NCI-H446 (cell line): ENCODE measurements at places on chromosomes 11 and 22.

DNA sequence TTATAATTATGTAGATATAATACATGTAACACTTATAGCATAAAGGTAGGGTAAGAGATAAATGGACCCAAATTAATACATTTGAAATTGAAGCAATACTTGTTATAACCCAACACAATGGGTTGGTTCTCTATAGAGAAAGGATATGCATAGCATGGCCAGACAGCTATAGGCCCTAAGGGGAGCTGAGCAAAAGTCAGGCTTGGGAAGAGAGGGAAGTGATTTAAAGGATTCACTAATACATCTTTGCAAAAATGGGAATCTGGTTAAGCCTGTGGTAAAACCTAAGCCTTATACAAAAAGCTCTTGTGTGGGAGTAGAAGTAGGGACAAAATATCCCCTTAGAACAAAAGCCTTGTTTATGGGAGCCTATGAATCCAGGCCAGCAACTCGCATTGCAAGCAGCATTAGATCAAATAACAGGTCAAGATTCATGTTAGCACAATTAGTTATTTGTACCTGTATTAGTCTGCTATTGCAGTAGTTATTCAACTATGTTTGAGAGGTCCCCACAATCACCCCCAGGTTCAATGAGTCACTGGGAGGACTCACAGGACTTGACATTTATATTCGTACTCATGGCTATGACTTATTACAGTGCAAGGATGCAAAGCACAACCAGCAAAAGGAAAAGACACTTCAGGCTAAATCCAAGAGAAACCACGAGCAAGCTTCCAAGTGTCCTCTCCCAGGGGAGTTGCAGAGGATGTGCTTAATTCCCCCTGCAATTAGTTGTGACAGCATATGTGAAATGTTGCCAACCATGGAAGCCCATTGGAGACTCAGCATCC, 144.7 kb upstream of the LMO1 start:
- DNase-seq: no peak

DNA sequence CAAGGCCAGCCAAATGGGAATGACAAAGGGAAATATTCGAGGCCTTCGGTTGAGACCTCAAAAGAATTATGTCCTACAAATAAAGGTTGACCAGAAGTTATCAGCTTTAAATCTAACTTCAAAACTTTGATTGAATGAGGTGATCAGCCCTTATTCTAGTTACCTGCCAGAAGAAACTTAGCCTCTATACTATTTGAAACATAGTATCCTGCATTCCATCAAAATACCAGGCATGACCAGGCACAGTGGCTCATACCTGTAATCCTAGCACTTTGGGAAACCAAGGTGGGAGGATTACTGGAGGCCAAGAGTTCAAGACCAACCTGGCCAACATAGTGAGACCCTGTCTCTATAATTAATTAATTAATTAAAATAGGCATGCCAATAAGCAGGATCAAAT, 44.3 kb upstream of the ADORA2A start:
- no peak for DNase-seq

GRCh38 chr11:8056810-8057463, 24.1 kb upstream of the TUB start:
- DNase-seq: no peak

DNA sequence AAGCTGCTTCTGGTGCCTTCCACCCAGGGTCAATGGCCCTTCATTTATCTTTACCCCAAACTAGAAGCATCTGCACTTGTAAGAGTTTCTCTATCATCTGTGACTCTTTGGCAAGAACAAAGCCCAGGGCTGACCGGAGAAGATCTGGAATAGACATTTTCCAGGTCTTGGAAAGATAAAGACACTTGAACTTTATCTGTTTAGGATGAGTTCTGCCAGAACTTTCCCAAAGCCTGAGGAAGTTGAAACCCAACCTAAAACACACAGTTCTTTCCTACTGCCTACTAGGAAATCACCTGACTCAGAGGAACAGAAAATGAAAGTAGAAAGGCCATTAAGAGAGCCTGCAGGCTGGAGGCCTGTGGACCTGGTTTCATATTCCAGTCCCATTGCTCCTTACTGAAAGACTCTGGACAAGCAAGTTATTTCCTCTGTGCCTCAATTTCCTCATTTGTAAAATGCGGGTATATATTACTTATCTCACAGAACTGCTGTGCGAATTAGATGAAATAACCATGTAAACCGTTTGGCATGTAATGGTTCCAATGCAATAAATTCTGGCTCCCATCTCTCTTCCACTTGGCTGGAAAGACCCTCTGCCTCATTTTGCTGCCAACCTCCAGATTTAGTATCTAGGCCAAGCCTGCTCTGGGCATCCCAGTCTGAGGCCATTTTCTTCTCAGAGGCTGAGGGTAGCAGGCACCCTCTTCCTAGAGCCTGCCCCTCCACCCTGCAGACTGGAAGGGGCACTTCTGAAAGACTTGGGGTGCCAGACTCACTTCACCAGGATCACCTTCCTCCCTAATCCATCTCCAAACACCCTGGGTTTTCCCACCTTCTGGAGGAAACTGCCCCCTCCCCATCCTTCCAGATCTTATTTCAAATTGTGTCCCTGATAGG, 1.2 kb downstream of the UBE2L6 start:
- no peak for DNase-seq

DNA sequence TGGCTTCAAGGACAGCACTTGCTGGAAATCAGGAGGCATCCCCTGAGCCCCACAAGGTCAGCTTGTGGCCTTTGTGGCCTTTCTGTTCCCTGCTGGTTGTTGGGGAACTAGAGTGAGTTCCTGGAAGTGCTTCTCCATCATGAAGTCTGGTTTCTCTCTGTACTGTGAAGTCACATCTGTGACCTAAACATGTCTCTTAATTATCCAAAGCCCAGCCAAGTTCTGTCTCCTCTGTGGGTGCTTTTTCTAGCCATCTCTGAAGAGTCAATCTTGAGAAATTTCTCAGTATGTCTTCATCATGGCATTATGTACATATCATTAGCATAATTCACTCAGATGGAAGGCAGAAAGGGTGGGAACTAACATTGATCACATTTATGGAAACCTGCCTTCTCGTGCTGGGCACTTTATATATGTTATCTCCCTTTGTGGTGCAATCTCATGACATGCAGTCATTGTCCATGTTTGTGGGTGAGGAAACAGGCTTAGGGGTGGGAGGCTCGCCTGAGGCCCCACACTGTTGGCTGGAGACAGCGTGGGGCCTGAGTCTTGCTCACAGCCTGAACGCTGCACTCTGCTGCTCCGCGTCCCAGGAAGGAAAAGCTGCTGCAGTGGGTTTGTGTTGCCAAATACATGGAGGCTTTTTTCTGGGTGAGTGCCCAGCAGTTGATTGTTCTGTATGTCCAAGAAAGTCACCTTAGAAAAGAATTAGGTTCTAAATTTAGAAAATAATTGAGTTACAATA, 24.6 kb downstream of the IGHMBP2 start:
- DNase-seq: no peak

GRCh38 chr11:46026606-46027293, 94.5 kb downstream of the PHF21A start:
- DNase-seq: no peak

GRCh38 chr11:117334896-117335295, 7.2 kb downstream of the CEP164 start:
- DNase-seq: no peak

DNA sequence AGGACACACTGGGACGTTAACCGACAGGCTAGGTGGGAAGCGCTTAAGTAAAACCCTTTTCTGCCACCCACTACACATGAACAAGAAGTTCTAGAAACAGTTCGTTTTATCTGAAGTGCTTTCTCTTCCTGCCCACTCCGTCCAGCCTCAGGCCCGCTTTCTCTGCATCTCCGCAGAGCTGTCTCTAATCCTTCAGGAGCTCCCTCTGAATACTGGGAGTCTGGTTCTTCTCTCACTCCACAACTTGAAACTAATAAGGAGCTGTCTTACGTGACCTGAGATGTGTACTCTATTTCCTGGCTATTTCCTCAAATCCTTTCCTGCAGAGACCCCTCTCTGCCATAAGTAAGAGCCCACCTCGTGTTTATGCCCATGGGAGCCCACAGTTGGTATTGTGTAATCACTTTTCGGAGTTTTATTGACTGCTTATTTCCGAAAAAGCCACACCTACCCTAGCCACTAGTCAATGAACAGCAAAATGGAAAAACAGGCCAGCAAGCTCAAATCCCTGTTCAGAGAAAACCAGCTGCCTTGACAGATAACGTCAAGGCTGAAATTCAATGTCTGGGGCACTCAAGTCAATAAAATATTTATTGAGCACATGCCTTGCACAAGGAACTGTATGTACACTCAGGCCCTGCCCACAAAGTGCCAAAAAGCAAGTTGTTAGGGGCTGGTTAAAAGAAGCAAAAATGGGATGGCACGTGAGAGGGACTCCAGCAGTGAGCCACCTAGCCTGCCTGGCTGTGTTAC, 4.9 kb downstream of the PC start:
- no peak for DNase-seq

GRCh38 chr22:49255154-49255553, 572.5 kb downstream of the BRD1 start:
- no peak for DNase-seq

GRCh38 chr11:13984616-13985450, 22.3 kb downstream of the SPON1 start:
- no peak for DNase-seq

GRCh38 chr11:84608837-84609196, 1018.3 kb downstream of the DLG2 start:
- no peak for DNase-seq

GRCh38 chr11:44964526-44965209, 14.0 kb upstream of the TP53I11 start:
- no peak for DNase-seq

DNA sequence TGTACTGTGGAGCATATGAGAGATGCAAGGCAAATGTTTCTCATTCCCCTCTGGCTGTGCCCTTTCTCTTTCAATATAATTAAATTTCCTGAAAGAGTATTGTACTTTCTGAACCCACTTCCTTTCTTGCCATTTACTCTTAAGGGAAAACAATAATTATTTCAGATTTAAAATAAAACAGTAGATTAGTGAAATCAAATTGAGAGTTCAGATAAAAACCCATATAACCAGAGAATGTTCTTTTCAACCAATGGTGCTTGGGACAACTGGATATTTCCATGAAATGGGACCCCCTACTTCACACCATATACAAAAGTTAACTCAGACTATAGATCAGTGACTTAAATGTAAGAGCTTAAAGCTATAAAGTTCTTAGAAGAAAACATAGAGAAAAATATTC, 26.1 kb upstream of the DLAT start:
- DNase-seq: no peak

GRCh38 chr11:100759856-100760255, 72.8 kb downstream of the ARHGAP42 start:
- DNase-seq: no peak

DNA sequence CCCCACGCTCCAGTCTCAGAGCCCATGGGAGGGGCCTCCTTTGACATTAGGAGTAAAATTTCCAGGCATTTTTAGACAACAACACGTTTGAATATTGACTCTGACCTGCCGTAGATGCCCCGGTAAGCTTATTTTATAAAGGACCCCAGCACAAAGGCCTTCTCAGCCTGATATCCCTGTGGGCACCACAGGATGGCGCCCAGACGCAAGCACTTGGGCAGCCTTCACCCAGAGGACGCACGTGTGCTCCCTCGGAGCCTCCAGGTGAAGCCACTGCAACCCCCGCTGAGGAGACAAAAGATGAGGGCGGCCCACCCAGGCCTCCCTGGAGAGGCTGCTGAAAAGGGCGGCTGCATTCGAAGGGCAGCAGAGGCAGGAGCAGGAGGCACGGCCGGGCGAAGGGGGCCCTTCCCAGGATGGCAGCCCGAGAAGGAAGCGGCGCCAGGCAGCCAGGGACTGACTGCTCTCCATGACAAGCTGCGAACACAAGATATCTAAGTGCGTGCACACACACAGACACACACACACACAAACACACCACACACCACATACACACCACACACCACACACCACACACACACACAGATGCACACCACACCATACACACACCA, 15.2 kb upstream of the TH start:
- no peak for DNase-seq

DNA sequence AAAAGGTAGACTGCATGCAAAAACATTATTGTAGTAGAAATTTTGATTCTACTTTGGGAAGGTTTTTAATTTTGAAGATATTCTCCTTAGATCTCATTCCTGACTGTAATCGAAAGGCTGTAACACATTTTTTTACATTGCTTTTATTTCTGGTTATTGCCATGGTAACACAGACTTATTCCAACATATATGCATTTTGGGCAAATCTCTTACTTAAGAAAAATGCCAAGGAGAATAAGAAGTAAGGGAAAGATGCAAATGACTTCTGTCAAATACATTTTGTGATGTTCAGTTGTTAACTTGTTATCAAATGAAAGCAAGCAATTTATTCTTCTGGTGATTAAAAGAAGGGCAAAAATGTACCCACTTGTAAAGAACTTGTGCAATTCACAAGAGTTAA, 267.5 kb downstream of the AASDHPPT start:
- DNase-seq: no peak

GRCh38 chr11:30344085-30344484, 21.2 kb downstream of the ARL14EP start:
- no peak for DNase-seq

DNA sequence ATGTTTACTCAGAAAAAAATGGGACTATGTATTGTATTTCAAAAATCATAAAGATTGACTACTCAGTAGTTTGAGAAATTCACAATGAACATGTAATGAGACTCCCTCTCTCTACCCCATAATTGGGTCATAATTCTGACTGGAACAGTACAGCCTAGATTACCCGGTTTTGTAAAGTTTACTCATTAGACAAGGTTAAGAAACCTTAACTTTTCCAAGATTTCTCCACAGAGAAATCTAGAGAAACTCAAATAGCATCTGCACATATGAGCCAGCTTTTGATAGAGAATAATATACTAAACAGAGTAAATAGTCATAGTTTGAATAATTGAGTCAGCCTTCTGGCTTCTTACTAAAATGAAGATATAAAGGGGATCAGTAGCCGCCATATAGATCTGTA, 331.1 kb upstream of the MPPED2 start:
- DNase-seq: no peak

DNA sequence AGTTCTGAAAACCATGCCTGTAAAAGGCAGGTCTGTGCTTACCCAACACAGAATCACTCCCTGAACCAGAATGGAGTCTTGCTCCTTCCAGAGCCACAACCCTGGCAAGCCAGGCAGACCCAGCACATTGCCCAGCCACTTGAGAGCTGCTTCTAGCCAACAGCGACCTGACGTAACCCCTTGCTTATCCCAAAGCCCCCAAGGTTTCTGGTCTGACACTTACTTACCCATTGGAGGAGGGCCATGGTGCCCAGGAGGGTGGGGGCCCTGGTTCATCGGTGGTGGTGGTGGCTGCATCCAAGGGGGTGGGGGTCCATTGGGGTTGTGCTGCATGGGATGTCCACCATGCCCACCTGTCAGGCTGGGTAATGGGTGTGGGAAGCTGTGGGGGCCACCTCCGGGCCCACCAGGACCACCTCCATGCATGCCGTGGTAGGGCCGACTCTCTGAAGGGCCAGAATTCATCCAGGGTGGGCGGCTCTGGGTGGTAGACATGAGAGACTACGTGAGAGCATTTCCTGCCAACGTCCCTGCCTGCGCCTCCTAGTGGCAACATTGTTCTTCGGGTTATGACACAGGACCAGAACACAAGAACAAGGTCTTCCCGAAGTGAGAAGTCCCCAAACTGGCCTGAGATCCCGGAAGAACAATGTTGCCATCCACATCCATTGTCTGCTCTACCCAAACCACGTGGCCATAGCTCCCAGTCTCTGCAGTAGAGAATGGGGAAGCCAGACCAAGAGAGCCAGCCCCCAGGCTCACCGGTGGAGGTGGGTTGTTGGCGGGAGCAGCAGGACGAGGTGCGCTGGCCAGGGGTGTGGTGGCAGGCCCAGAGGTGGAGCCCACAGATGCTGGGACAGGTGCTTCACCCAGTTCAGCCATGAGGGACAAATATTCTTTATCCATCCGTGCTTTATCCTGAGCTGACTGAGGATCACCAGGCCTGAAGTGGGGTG, 7.8 kb upstream of the PYGM start:
- peak; percentile 40 for DNase-seq

- DNase-seq: no peak
Measured at GRCh38 chr11:24422376-24422775, 74.5 kb upstream of the LUZP2 start.
